ENCODE measurements at places on chromosomes 6 and 20.

DNA sequence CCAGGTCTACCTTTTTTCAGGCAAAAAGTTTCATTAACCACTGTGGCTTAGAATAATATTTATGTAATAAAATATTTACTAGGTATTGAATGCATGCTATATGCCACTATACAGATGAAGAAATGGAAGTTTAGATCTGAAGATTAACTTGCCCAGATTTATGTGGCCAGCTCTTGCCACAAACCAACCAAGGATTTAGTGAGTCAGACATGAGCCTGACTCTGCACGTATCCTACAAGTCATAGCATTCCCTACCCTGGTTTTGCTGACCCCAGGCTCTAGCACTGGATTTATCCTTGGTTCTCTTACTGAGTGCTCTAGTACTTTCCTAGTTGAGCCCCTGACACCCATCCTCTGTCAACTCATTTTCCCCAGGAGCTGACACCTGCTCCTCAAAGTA is 75.4 kb downstream of the ANKEF1 start:
- no peak for DNase-seq

DNA sequence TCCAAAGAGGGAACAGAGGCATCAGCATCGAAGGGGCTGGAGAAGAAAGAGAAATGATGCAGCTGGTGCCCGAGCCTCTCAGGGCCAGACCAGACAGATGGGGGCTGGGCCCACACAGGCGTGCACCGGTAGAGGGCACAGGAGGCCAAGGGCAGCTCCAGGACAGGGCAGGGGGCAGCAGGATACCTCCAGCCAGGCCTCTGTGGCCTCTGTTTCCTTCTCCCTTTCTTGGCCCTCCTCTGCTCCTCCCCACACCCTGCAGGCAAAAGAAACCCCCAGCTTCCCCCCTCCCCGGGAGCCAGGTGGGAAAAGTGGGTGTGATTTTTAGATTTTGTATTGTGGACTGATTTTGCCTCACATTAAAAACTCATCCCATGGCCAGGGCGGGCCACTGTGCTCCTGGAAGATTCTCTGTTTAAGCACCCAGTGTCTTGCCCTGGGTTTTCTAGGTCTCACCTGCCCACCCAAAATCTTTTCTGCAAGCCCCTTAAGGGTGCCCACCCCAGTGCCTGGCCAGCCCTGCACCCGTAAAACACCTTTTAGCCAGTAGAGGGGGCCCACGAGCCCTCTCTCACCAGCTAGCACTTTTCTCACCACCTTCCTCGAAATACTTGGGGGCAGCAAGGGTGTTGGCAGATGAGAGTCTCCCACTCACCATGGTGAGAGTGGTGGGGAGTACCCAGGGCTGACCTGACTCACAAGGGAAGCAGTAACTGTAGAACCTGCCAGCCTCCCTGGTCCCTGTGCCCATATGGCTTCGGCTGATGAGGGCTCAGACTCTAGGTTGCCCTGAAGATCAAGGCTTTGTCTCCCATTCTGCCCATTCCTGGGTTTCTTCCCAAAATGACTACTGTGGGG is 35.7 kb upstream of the ID1 start:
- peak; percentile 75 for DNase-seq

DNA sequence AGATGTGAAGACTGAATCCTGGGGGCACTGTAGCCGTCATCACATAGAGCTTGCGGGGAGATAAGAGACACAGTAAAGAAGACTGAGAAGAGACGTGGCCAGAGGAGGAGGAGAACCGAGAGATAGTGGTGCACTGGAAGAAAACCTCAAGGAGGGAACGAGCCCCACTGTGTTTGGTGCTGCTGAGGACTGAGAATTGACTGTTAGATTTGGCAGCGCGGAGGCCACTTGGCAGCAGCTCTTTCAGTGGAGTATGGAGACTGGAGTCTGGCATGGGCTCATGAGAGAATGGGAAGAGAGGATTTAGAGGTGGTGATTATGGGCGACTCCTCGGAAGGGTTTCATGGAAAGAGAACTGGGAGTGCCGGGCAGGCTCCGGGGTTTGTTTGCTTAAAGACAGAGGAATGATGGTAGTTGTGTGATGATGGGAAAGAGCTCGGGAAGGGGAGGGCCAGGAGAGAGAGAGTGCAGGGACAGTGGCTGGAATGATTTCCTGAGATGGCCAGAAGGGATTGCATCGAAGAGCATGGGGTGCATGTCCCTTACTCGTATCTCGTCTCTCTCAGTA is 18.0 kb downstream of the CDYL start:
- no peak for DNase-seq

DNA sequence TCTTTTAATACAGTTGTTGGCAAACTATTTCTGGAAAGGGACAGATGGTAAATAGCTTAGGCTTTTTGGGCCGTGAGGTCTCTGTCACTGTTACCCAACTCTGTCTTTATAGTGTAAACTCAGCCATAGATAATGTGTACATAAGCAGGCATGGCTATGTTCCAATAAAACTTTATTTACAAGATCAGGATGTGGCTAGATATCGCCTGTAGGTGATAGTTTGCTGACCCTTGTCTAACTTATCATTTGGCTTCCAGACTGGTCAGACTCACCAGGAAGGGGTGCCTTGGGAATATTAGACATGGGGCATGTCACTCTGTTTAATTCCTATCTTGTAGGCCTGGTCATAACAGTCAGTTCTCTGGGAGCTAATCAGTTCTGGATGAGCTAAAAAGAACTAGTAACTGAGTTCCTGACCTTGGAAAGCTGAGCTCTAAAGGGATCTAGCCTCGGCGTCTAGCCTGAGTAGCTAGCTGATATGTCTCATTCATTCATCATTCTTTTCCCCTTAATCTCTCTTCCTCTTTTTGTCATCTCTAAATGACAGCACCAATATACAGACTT is 163.6 kb downstream of the SLC16A10 start:
- DNase-seq, result no peak

- DNase-seq, result no peak
These were observed 42.5 kb downstream of the ID4 start for GRCh38 chr6:19879663-19880062.

- no peak for DNase-seq
These were observed 410.2 kb downstream of the MMUT start for GRCh38 chr6:49052901-49053300.

GRCh38 chr6:110633731-110634213 is 157.4 kb upstream of the SLC22A16 start:
- no peak for DNase-seq

DNA sequence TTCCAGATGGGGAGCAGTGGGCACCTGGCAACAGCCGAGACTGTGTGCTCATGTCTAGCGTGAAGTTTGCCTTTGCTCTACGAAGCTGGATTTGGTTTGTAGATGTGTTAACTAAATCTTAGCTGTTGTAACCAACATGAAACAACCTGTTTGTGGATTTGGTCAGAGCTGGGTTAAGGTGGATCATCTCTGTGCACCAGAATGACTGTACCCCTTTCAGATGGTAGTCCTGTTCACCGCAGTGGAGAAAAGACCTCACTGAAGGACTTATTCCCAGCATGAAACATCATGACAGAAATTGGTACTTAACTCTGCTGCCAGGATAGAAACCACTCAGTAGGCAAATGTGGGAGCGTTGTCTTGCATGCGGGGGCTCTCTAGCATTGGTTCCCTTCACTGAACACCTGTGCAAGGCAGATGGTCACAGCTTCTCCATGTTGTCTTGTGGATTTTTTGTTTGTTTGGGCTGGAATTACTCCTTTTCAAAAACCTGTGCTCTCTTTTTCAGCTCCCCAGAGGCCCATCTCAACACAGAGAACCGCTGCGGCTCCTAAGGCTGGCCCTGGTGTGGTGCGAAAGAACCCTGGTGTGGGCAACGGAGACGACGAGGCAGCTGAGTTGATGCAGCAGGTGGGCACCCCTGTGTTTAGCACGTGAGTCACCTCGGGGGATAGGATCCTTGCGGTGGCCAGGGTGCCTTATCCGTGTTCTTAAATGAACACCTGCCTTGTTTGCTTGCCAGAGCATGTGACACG is 19.3 kb upstream of the EFCAB8 start:
- no peak for DNase-seq

GRCh38 chr20:46797206-46797605 is 87.8 kb downstream of the SLC2A10 start:
- no peak for DNase-seq

GRCh38 chr6:144083172-144083571 is 12.2 kb downstream of the SF3B5 start:
- DNase-seq, result no peak

DNA sequence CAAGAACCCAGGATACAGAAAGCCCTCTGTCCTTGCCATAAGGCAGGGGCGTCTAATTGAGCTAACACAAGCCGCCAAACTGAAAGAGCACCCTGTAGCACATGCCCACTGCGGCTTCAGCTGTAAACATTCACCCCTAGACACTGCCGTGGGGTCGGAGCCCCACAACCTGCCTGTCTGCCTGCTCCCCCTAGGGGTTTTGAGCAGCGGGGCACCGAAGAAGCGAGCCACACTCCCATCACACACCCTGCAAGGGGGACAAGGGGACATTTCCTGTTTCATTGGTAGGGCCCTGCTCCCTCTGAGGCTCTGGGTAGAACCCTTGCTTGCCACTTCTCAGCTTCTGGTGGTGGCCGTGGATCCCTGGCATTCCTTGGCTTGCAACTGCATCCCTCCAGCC is 45.2 kb upstream of the BCLAF1 start:
- DNase-seq, result no peak

GRCh38 chr6:142952614-142953013 is 7.6 kb upstream of the HIVEP2 start:
- no peak for DNase-seq

- DNase-seq, result no peak
These were observed 4.6 kb upstream of the RFPL4B start for GRCh38 chr6:112342511-112342910.

- no peak for DNase-seq
These were observed 930.6 kb downstream of the KIF16B start for GRCh38 chr20:15642676-15643075.

- DNase-seq, result no peak
These were observed 14.3 kb upstream of the MYT1 start for GRCh38 chr20:64149809-64150560.

DNA sequence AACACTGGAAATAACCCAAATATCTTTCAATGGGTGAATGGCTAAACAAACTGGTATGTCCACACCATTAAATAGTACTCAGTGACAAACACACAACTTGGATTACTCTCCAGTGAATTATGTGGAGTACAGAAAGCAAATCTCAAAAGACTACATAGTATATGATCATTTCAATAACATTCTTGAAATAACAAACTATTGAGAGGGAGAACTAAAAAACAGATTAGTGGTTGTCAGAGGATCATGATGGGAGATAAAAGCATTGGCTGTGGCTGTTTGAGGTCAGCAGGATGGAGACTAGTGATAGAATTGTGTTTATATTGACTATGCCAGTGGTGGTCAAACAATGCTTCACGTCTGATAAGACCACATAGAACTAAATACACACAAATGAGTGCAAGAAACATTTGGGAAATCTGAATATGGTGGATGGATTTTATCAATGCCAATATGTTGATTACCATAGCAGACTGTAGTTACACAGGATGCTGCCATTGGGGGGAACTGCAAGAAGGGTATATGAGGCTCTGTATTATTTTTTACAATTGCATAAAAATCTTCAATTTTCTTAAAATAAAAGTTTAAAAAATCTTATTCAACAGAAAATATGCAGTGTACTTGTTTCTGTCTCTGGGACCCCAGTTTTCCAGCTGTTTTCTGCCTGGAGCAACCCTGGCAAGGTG is 242.0 kb downstream of the TBXT start:
- no peak for DNase-seq

GRCh38 chr6:27562027-27562410 is 89.1 kb upstream of the ZNF184 start:
- no peak for DNase-seq

DNA sequence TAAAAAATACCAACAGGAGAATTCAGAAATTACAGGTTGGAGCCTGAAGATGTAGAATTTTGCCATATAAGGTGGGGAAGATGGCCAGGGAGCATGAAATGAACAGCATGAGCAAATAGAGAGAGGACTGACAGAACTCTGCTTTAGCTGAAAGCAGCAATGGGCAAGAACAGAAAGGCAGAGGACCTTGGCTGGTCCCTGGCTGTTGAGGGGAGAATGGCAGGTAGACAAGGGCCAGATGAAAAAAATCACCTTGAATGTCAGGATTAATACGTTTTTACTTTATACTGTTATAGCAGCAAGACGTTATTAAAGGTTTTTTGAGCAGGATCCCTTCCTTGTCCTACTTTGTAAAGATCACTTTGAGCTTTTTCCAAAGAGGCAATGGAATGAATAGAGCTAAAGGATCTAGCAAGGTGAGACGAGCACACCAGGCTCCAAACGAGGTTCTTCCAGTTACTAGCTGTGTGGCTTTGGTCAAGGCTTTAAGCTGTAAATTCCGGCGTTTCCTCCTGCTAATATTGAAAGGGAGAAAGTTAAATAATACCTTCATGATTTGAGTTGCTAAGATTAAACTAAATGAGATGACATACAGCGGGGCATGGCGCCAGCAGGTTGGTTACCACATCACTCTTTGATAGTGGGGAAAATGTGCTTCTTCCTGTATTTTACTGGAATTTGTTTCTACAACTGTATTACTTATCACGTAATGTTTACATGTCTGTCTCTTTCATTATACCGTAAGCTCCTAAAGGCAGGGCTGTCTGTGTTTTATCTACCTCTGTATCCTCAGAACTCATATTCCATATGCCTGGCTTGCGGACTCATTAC is 776 bp downstream of the PPIL1 start:
- DNase-seq, result no peak

DNA sequence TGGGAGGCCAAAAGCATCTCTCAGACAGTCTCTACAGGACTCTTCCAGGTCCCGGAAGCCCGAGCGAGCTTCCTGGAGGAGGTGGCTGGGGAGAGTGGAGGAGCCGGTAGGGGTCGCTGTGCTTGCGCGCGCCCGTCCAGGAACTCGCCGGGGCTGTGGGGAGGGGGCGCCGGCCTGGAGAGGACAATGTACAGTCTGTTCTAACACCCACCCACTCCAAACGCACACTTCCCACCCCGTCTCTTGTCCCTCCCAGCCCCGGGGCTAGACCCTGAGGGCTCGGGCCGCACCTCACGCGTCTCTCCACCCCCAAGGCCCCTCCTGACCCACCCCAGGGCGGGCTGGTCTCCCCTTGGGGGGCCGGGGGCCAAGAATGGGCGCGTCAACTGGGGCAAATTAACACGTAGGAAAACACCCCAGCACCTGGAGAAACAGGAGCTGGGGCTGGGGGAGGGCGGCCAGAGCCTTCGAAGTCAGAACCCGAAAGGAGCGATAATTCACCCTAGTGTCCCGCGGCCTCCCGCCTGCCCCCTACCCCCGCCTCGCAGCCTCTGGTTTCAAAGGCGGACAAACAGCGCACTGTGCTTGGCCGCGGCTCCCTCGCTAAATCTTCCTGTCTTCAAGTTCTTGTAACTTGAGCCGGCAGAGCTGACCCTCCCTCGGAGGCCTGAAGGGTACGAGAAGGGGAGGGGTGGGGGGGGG is 103.2 kb upstream of the FOXP4 start:
- peak; percentile 88 for DNase-seq

GRCh38 chr6:782141-782540 is 89.2 kb upstream of the EXOC2 start:
- no peak for DNase-seq

All from sciatic nerve (tissue), 2 donors.